ENCODE measurements at places on chromosomes 7 and 10.

- no peak for DNase-seq
Observed at GRCh38 chr10:119980956-119981750, 88.6 kb downstream of the SEC23IP start.

- DNase-seq: no peak
Observed at GRCh38 chr7:132782777-132783640, 206.7 kb upstream of the PLXNA4 start.

DNA sequence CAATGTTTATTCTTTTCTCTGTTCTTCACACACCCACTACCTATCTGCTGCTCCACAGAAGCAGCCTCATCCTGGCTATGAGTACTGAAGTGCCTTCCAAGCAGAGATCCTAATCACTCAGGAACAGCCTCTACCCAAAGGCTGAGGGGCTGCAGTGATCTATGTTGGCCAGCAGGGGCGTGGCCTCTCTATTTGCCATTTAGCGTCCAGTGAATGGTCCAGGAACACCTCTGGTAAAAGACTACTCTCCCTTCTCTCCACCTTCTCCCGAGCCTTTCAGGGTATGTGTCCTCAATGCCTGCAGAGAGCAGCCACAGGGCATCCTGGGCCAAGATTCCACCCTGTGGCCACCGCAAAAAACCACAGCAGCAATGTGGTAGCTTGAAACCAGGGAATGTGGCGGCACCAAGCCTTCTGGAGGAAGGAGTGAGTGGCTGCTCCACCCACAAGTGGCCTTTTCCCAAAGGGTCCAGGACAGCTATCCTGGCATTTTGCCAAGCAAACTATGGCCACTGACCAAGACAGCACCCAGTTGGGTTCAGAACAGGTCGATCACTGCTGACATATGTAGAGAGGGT is 70.9 kb downstream of the SYPL1 start:
- DNase-seq: no peak

- no peak for DNase-seq
Observed at GRCh38 chr7:110977127-110977737, 113.7 kb upstream of the LRRN3 start.

DNA sequence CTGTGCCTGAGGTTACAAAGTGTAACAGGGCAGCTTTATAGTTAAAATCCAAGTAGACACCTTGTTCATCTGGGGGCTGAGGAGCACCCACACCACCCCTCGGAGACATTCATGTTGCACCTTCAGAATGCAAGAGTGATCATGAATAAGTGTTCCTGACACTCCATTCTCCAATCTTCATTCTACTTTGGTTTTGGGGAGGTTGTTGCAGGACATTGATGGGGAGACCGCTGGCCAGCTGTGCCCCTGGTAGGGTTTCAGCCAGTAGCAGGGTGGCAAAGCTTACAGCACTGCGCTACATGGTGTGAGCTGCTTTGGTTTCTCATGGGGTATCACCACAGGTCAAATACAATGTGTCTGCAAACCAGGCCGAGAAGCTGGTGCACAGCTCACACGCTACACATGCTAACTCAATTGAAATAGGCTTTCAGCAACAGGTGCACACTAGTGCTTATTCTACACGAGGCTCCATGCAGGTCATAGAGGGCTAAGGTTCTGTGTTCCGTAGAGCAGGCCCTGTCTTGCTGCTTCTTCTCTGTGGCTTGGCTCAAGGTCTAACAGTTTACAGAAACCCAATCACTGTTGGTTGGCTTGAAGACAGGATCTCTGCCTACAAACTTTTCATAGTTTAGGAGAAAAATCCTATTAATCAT is 317.4 kb upstream of the ZNF32 start:
- DNase-seq: no peak

- DNase-seq: no peak
Observed at GRCh38 chr10:32149252-32149955, 93.2 kb upstream of the KIF5B start.

DNA sequence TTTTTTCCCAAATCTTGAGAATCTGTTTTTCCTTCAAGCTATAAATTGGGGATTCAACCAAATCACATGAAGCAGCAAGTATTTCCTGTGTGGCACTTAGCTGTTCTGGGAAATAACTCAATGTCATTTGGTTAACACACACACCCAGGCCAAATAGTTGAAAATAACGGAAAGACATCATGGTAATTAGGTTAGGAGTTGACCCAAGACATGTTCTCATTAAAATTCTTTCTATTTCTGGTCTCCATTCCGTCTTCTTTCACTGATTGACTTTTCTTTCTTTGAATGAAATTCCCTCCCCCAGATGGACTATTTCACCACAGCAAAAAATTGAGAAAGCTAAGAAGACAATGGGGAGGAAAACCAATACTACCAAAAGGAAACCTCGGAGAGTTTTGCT is 30.5 kb downstream of the NRP1 start:
- no peak for DNase-seq

DNA sequence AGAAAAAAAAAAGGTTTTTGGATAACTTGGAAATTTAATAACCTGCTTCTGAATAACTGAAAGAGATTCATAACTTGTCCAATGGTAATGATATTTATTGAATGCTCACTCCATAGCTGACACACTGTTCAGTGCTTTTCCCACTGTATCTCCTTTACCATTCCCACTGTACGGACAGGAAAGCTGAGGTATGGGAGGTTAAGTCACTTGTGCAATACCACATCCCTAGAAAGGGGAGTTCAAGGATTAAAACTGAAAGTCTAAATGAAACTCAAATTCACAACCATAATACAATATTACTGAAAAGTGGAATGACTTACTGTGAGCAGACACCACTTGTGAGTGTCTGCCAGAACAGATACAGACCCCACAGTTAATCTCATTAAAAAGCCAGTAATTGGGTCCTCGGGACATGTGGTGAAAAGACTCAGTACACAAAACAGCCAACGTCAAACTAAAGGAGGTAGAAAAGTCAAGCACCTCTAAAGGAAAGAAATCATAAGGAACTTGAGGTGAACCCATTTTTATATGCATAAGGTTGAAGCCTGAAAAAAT is 13.8 kb upstream of the RHOBTB1 start:
- no peak for DNase-seq

GRCh38 chr10:121927318-121927840 is 452 bp downstream of the ATE1 start:
- peak; percentile 1 for DNase-seq

- no peak for DNase-seq
Observed at GRCh38 chr10:10589540-10590303, 427.9 kb upstream of the CELF2 start.

- DNase-seq: no peak
Observed at GRCh38 chr7:126394406-126394805, 858.3 kb downstream of the GRM8 start.

DNA sequence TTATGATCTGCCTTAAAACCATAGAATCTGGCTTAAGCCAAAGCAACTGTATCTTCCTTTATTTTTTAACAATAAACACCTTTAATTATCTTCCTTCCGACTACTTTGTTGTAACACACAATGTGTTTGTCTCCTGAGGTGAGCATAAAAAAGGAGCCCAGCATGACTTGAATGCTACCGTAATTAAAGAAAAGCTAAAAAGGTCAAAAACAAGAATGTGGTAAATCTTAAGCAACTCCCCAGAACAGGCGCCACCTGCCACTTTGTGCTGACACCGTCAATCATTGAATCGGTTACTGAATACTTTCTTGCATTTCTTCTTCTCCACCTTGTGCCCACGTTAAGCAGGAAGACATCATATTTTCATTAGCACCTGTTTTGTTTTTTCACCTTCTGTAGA is 569.9 kb upstream of the C7orf33 start:
- no peak for DNase-seq

GRCh38 chr10:72694476-72695369 is 2.8 kb downstream of the MCU start:
- no peak for DNase-seq

DNA sequence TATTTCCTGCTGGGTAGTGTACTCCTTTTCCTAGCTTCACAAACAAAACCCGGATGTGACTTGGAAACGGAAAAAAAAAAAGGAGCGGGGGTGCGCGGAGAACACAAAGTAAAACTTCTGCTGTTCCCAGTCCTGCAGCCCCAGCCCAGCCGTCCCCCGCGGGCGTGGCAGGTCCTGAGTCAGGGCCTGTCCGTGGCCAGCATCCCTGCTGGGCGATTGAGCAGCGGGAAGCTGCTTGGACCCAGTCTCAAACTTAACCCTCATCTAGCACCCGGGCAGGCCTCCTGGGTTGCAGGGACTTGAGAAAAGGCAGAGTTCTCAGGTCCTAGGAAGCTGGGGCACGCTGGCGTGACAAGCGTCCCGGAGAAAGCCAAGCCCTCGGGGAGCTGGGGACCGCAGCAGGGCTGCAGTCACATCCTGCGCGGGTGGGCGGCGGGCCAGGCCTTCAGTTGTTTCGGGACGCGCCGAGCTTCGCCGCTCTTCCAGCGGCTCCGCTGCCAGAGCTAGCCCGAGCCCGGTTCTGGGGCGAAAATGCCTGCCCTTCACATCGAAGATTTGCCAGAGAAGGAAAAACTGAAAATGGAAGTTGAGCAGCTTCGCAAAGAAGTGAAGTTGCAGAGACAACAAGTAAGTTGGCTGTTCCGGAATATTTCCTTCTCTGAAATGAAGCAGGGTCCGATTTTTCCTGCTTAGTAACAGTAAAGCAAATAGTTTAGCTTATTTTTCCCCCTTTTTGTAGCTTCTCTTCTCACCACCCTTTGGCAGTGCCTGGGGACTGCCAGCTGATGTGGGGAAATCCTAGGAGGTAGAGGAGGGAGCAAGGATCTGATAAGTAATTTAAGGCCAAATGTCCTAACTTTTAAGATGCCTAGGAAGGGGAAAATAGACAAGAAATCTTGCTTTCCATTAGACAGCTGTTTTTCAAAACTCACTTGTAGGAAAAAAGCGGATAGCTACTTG is at the start of gene GNG11:
GNG11 (plus strand) TSS at position 129 of the 960 bp plus-strand sequence; CDS start at position 532, 403 bp downstream.
- DNase-seq: no peak

GRCh38 chr7:18644981-18645380 is 149.4 kb downstream of the HDAC9 start:
- no peak for DNase-seq

GRCh38 chr7:135260930-135261721 is 27.5 kb downstream of the STRA8 start:
- no peak for DNase-seq

DNA sequence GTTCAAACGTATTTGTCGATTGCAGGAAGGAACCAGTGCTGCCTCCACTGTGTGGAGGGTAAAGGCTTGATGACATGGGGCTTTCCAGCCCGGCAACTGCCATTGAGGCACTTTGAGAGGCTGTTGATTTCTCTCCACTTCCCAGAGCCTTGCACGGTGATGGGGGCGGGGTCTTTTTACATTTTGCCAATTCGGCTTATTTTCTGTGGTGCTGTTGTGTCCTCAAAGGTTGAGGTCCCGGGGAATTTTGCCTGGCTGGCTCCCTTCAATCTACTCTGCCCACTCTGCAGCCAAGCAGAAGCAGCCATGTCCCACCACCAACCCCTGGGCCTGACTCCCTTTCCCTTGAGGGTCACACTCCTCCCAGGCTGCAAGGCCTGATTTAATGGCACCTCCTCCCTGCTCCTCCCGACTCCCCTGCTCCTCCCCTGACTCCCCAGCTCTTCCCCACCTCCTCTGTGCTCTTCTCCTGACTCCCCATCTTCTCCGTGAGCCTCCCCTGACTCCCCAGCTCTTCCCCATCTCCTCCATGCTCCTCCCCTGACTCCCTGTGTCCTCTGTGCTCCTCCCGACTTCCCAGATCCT is 39.0 kb downstream of the OAT start:
- DNase-seq: no peak

DNA sequence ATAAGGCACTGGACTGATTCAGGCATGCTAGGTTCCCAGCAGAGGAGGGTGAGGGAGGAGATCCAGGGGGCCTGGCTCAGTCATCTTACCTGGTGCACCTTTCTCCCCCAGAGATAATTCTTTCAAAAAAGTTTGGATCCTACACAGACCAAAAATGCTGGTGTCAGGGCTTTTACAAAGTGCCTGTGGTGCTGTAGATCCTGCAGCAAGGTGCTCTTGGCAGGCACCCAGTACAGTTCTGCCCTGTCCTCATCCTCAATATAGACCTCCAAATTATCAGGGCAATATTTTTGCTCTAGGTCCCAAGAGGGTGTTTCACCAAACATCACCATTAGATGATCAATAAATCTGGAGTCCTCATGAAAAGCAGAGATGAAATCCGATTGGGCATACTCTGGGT is 78.5 kb upstream of the IGFBP3 start:
- DNase-seq: no peak

GRCh38 chr10:127945341-127945758 is 38.4 kb downstream of the PTPRE start:
- no peak for DNase-seq

DNA sequence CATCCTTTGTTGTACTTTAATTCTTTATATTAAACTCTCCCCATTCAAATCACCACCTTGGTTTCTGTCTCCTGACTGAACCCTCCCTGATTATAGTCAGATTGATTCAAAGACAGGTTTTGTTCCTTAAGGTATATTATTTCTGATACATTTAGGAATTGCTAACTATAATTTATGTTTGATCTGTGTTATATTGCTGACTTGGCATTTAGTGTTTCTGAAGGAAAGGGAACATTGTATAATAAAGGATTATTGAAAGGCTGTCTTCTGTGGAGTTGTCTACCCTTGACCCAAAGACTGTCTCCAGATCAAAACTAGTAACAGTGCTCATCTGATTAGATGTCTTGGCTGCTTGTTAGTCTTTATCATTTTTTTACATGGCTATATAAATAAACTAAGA is 10.3 kb downstream of the CDK1 start:
- no peak for DNase-seq

DNA sequence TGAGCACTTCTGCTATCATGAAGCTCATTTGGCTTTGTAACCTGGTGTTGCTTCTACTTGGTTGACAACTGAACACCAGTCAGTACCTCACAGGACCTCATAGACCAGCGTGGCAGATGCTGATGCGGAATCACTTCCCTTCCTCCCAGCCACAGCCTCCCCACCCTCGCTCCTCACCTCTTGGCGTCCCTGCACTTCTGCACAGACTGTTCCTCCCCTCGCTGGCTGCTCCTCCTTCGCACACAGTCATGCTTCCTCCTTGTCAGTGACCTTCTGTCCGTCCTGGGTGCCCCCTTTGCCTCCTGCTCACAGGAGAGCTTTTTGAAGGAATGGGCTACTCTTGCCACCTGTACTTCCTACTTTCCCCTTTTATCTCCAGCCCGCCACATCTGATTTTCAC is 61.4 kb upstream of the CTBP2 start:
- DNase-seq: no peak

DNA sequence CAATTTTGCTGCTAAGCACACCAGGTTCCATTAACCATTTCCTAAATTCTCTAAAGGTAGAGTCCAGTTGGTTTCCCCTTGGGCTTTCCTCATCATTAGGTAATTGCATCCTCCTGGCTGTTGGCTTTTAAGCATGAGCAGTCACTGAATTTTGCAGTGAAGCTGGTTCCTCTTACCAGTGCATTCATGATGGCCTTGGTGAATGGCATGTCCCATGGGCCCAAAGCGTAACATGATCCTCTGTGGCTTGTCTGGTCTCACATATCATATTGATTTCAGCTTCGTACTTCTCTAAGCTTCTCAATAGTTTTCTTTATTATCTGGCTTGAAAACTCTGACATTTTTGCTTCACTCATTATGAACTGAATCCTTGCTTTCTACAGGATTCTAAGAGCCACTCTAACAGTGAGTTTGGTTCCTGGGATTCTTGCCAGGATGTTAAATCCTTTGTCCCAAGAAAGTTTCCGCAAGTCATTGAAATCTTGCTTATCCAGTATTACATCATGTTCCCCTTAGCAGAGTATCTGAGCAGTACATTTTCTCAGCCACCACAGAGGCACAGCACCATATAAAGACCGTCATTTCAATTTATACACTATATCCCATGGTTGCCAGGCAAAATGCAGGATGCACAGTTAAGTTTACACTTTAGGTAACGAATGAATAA is 134.2 kb downstream of the PTN start:
- no peak for DNase-seq

GRCh38 chr7:34298492-34299013 is 359.5 kb upstream of the NPSR1 start:
- no peak for DNase-seq
